ENCODE measurements at places on chromosomes 7 and 10. TPM values are rescaled to one million over a fixed set of nuclear protein-coding genes. Genes with fewer than 3 reads are reported as not detected.
A peak's percentile ranks its signal among the peaks of the same experiment; 100 is the strongest.

Gene SHTN1
- total RNA-seq, result 14.4 TPM

Gene LRRC18
- total RNA-seq, result 3.1 TPM

GRCh38 chr7:47446871-47447466, 134.9 kb downstream of the TNS3 start:
- H3K4me3 ChIP-seq, result no peak overlapping the region
- H3K4me1 ChIP-seq, result peaks cover 8% of the 10 kb centered on the region
- peaks cover 4% of the 10 kb centered on the region for H3K36me3 ChIP-seq
- no peak overlapping the region for H3K27ac ChIP-seq
- H3K27me3 ChIP-seq, result no peaks in the 10 kb centered on the region

GRCh38 chr7:150665896-150666295, 19.6 kb upstream of the GIMAP2 start:
- H3K4me1 ChIP-seq, result no peaks in the 10 kb centered on the region
- no peaks in the 10 kb centered on the region for H3K27me3 ChIP-seq
- no peak for DNase-seq
- H3K27ac ChIP-seq, result peak overlapping the region; percentile 42
- no peaks in the 10 kb centered on the region for H3K36me3 ChIP-seq

Gene PPA1
- total RNA-seq, result 167 TPM

GRCh38 chr10:77507291-77507880, 130.2 kb downstream of the KCNMA1 start:
- no peak for DNase-seq
- H3K36me3 ChIP-seq, result no peaks in the 10 kb centered on the region
- H3K4me3 ChIP-seq, result no peak overlapping the region
- H3K4me1 ChIP-seq, result no peaks in the 10 kb centered on the region

GRCh38 chr7:103851357-103851756, 138.1 kb downstream of the RELN start:
- H3K36me3 ChIP-seq, result no peaks in the 10 kb centered on the region
- DNase-seq, result no peak
- no peaks in the 10 kb centered on the region for H3K27me3 ChIP-seq
- H3K4me1 ChIP-seq, result no peaks in the 10 kb centered on the region
- no peak overlapping the region for H3K4me3 ChIP-seq

DNA sequence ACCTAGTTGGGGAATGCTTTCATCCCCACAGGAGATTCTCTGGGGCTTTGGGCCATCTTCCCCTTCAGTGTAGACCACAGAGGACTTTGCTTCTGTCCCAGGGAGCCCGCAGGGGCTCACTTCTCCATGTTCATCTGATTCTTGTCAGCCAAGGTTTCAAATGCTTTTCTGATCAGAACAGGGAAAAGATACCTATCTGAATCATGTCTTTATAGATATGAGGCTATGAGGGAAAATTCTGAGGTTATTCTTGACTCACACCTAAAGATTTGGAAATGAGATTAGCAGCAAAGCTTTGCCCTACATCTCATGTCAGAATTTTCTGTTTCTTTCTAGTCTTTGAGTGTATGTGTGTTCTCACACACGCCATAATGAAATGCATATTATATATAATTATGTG, 53.3 kb downstream of the FIGNL1 start:
- peaks cover 31% of the 10 kb centered on the region for H3K27me3 ChIP-seq
- H3K36me3 ChIP-seq, result no peaks in the 10 kb centered on the region
- H3K4me3 ChIP-seq, result no peak overlapping the region

- H3K4me3 ChIP-seq, result no peak overlapping the region
- no peaks in the 10 kb centered on the region for H3K27me3 ChIP-seq
- H3K4me1 ChIP-seq, result no peaks in the 10 kb centered on the region
Measured at GRCh38 chr10:1266033-1266802, 210.0 kb downstream of the WDR37 start.

GRCh38 chr10:33073641-33074415, 115.8 kb upstream of the ITGB1 start:
- no peaks in the 10 kb centered on the region for H3K4me1 ChIP-seq
- H3K27ac ChIP-seq, result no peak overlapping the region
- no peaks in the 10 kb centered on the region for H3K36me3 ChIP-seq
- no peaks in the 10 kb centered on the region for H3K27me3 ChIP-seq
- H3K4me3 ChIP-seq, result no peak overlapping the region
- no peak for DNase-seq

- DNase-seq, result no peak
- no peak overlapping the region for H3K27ac ChIP-seq
- no peaks in the 10 kb centered on the region for H3K4me1 ChIP-seq
- H3K4me3 ChIP-seq, result no peak overlapping the region
- peaks cover 4% of the 10 kb centered on the region for H3K36me3 ChIP-seq
- no peaks in the 10 kb centered on the region for H3K27me3 ChIP-seq
Measured at GRCh38 chr7:96126382-96126781, 195.5 kb downstream of the SLC25A13 start.

Gene ANKRD1
- total RNA-seq, result 5.7 TPM

Gene EPO
- not detected for total RNA-seq

Gene MMD2
- total RNA-seq, result not detected

DNA sequence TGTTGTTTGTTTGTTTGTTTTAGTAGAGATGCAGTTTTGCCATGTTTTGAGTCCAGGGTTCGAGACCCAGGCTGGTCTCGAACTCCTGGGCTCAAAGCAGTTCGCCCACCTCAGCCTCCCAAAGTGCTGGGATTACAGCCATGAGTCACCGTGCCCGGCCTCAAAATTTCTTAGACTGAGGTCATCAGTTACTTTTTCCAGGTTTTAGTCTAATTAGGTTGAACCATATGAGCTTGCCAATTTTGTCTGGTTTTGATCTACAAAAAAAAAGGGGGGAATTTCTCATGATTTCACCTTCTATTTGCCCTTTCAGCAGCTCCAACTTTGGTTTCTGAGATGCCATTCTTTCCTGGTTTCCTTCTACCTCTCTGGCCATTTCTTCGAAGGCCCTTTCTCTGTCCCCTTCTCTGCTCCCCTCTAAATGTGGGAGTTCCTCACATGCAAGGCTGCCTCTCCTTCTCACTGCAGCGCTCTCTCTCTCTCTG, 5.5 kb downstream of the CUEDC2 start:
- no peak for DNase-seq
- no peaks in the 10 kb centered on the region for H3K27me3 ChIP-seq
- no peak overlapping the region for H3K27ac ChIP-seq

Gene SPDYE3
- not detected for total RNA-seq

GRCh38 chr7:82697897-82698296, 254.3 kb upstream of the CACNA2D1 start:
- no peaks in the 10 kb centered on the region for H3K27me3 ChIP-seq
- DNase-seq, result no peak
- no peaks in the 10 kb centered on the region for H3K36me3 ChIP-seq
- no peak overlapping the region for H3K4me3 ChIP-seq
- H3K27ac ChIP-seq, result no peak overlapping the region

- DNase-seq, result peak; percentile 43
- peaks cover 3% of the 10 kb centered on the region for H3K27me3 ChIP-seq
- no peak overlapping the region for H3K27ac ChIP-seq
- H3K4me1 ChIP-seq, result no peaks in the 10 kb centered on the region
- H3K4me3 ChIP-seq, result no peak overlapping the region
- H3K36me3 ChIP-seq, result no peaks in the 10 kb centered on the region
Measured at GRCh38 chr10:2019281-2019680, 282.0 kb upstream of the ADARB2 start.

Gene SKIDA1
- total RNA-seq, result 1.4 TPM

Gene RHBDD2
- total RNA-seq, result 102 TPM

DNA sequence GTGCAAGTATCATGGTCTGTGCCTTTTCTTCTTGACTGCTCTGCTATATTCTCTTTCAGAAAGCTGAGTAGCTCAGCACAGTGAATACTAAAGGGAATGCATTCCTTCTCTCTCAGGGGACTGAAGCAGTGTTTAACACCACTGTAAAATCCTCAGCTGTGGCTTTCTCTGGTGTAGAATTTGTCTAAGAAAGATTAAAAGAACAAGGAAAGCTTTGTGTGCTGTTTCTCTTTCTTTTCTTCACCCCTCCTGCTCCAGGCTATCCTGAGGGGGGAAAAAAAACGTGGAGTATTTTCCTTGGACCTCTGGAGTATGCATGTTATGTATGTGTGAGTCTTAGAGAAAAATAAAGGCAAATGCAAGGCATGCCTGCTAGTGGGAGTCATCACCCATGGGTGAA, 383.9 kb downstream of the AUTS2 start:
- H3K4me1 ChIP-seq, result peaks cover 4% of the 10 kb centered on the region
- no peaks in the 10 kb centered on the region for H3K27me3 ChIP-seq
- H3K36me3 ChIP-seq, result no peaks in the 10 kb centered on the region
- H3K27ac ChIP-seq, result no peak overlapping the region
- H3K4me3 ChIP-seq, result no peak overlapping the region

GRCh38 chr10:110074758-110075671, 67.2 kb downstream of the ADD3 start:
- no peaks in the 10 kb centered on the region for H3K36me3 ChIP-seq
- no peak overlapping the region for H3K4me3 ChIP-seq
- peak; percentile 31 for DNase-seq
- no peak overlapping the region for H3K27ac ChIP-seq
- H3K27me3 ChIP-seq, result no peaks in the 10 kb centered on the region
- peaks cover 44% of the 10 kb centered on the region for H3K4me1 ChIP-seq

Gene NODAL
- total RNA-seq, result not detected

DNA sequence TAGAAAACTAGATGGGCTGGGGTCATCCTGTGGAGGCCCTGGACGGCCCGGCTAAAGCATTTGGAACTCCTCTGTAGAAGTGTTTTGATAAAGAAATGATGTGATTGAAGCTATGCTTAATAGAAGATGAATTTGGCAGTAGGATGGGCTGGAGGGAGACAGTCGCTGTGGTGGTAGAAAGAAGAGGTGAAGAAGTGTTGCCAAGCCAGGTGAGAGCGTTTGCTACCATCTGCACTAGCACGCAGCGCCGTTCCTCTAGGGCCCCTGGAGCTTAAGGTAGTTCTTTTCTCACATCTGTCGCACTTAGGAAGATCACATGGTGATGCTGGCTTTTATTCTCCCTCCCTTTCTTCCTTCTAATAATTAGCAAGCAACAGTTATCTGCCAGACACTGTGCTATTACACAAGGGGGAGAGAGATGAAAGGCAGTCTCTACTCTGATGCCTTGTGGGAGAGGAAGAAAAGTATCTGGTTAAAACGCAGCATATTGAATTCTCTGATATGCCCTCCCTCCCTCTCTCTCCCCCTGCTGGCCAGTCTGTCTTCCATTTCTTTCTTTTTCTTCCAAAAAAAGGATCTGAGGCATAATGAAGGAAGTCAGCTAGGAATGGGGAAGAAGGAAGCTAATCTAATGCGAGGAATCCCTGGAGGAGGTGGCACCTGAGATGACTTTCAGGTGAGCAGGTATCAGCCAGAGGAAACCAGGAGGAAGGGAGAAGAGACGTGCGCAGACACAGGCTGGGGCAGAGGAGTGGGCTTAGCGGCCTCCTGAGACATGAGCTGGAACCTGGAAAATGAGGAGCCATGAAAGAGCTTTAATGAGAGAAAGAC, 162.3 kb upstream of the KLF14 start:
- H3K27ac ChIP-seq, result peak overlapping the region; percentile 53
- no peak overlapping the region for H3K4me3 ChIP-seq
- no peaks in the 10 kb centered on the region for H3K36me3 ChIP-seq
- peaks cover 2% of the 10 kb centered on the region for H3K27me3 ChIP-seq
- H3K4me1 ChIP-seq, result peaks cover 9% of the 10 kb centered on the region

GRCh38 chr7:69927461-69927860, 329.2 kb downstream of the AUTS2 start:
- no peaks in the 10 kb centered on the region for H3K36me3 ChIP-seq
- no peak overlapping the region for H3K27ac ChIP-seq
- no peaks in the 10 kb centered on the region for H3K4me1 ChIP-seq
- DNase-seq, result no peak
- H3K4me3 ChIP-seq, result no peak overlapping the region
- H3K27me3 ChIP-seq, result no peaks in the 10 kb centered on the region

DNA sequence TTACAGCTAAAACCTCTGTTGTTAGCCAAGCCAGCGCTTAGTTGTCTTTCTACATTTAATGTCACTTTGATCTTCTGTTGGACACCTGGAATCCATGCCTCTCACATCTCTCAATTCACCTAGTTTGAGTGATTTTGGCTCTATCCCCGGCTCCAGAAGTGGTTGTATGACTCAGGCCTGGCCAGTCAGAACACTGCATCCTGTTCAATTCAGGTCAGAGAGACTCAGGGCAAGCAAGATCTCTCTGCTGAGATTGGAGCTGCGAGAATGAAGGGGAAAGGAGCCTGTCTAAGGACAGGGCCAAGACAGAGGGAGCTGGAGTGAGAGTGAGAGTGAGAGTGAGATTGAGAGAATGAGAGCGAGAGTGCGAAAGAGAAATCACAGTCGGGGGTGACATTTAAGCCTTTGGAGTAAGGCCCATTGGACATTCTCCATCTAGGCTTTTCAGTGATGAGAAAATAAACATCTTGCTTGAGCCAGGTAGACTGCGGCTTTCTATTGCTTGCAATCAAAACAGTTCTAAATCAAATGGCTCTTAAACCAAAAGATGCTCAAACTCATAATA, 83.3 kb upstream of the DYNC1I1 start:
- H3K4me3 ChIP-seq, result no peak overlapping the region
- peak; percentile 56 for DNase-seq
- H3K27ac ChIP-seq, result no peak overlapping the region
- peaks cover 2% of the 10 kb centered on the region for H3K4me1 ChIP-seq

Gene TAS2R5
- total RNA-seq, result 6.8 TPM

Gene FAM237B
- not detected for total RNA-seq

Gene AFAP1L2
- total RNA-seq, result 6.1 TPM

DNA sequence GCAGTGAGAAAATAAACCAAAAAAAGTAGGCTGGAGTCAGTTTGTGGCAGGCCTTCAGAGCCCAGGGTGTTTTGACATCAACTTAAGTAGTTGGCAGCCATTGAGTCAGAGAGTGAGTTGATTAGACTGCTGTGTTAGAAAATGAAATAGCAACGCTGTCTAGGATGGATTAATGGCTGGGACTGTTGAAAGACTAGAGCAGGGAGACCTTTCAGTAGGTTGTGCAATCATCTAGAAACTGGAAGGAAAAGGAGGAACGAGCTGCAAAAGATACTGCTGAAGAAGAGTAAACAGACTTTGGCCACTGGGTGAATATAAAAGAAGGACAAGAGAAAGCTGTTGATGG, 28.6 kb upstream of the TRIL start:
- no peaks in the 10 kb centered on the region for H3K27me3 ChIP-seq
- no peaks in the 10 kb centered on the region for H3K36me3 ChIP-seq
- H3K27ac ChIP-seq, result peak overlapping the region; percentile 37

GRCh38 chr10:47311193-47311931, 10.9 kb upstream of the GDF2 start:
- no peak for DNase-seq
- no peak overlapping the region for H3K27ac ChIP-seq
- no peak overlapping the region for H3K4me3 ChIP-seq
- H3K36me3 ChIP-seq, result peaks cover 27% of the 10 kb centered on the region
- H3K4me1 ChIP-seq, result no peaks in the 10 kb centered on the region

Gene CALN1
- 0.91 TPM for total RNA-seq

All from lung (tissue), 17 donors.